Smooth muscle cell of bladder (primary cell): ENCODE measurements at places on chromosomes 16 and 17. TPM values are rescaled to one million over a fixed set of nuclear protein-coding genes. Genes with fewer than 3 reads are reported as not detected.

The GRN gene
- total RNA-seq: 192 and 319 TPM in 2 replicates

The DLG4 gene
- 9.0 and 18.4 TPM in 2 replicates for total RNA-seq

The CD300LB gene
- total RNA-seq: not detected in 2 replicates

The GPR139 gene
- not detected in 2 replicates for total RNA-seq
